ENCODE measurements at places on chromosomes 5 and 9.

DNA sequence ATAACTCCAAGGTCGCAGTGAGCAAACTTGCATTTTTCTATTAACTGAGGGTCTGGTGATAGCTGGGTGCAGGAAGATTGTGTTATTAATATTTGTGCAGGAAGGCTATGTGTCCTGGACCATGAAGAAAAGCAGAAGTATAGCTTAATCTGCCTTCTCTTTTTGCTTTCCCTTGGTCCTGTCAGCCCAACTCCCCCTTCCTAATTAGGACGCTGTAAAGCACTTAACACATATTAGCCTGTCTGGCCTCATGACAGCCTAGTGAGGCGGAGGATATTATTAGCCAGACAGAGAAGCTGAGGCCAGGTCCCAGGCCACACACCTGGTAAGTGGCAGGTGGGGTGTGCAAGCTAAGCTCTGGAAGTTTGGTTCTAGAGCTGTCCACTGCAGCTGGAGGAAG is 29.5 kb downstream of the SLC46A2 start:
- no peak for DNase-seq

DNA sequence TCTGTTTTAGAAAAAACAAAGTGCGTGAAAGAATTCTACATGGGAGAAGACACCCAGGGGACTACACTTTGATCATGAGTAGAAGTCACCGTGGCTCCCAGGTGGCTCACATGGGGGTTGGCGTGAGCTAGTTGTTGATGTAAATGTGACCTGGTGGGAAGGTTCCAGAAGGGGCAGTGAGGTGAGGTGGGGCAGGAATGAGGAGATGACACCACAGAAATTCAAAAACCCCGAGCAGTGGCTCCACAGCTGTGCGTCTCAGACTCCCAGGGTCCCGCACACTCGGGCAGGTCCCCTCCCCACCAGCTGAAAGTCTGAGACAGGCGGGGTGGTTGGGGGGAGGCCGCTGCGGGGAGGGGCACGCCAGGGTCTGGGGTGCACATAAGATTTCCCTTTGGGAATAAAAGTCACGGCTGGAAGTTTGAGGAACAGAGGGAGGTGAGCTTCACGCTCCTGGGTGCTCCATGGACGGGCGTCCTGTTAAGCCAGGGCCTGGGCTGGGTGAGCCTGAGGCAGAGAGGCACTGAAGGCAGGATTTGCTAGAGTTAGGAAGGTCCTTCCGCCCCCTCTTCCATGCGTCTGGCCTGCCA is 29.9 kb downstream of the GLT6D1 start:
- no peak for DNase-seq

GRCh38 chr9:88766778-88767503 is 224.3 kb upstream of the S1PR3 start:
- peak; percentile 76 for DNase-seq

DNA sequence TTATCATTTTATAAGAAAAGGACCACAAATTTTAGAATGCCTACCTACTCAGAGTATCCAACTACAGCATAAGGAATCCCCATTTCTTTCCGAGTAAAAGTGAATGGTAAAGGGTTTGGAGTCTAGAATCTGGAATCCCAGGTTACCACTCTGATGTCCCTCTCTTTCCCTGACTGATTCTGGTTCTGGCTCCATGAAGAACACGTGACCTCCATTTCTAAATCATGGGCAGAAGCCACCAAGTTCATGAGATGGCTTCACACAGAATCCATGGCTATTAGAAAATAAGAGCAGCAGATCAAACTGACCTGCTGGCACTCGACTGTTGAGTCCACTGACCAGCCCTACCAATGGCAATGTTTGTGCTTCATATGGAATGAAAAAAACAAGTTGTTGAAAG is 40.7 kb downstream of the PFDN1 start:
- no peak for DNase-seq

- peak; percentile 100 for DNase-seq
Observed at GRCh38 chr5:91313757-91314673, 69.1 kb downstream of the ARRDC3 start.

DNA sequence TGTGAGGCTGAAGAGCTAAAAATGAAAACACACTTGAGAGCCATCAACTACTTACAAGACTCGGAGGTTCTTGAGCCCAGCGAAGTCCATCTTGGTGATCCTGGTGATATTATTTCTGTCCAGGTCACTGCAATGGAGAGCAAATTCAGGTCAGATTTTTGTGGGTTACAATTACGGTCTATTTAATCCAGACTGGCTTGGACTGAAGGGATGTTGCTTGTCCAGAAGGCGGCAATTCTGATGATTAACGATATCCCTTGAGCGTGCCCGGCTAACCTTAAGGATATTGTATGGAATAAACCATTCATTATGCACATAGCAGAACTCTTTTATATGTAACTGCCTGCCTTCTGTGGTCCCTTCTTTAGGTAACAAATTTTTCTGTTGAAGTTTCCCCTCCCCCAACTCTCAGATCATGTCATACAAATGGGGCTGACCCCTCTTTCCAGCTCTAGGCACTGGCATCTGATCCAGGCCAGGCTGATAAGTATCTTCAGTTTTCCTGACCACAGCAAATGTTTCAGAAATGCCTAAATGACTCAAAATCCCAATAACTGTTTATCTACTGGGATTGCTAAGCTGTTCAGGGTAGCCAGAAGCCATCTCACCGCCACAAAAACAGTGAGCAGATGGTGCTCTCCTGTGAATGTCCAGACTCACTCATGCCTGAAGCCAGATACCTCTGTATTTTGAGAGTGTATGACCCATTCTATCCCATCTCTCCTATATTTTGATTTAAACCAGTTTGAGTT is 49.4 kb downstream of the SLIT3 start:
- no peak for DNase-seq

Measured in LHCN-M2 (cell line).